ENCODE measurements at places on chromosomes 1 and 21.

DNA sequence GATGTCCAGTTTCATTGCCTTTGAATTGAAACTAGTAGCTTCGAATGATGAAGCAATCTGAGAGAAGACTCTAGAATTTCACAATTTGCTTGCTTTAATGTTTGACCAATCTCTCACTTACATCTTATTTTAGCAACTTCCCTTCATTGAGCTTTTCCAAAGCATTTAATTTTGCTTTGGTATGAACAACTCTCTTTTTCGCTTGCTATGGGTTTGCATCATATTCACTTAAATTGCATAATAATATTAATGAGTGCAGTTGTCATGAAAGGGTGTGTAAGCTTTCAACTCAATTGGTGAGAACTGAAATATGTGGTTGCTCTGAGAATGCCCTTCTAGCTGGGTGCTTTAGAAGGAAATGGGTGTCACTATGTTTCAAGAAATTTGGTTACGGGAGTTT, 309.2 kb downstream of the HLX start:
- DNase-seq = no peak

GRCh38 chr1:70146488-70146887, 58.9 kb downstream of the LRRC40 start:
- no peak for DNase-seq

DNA sequence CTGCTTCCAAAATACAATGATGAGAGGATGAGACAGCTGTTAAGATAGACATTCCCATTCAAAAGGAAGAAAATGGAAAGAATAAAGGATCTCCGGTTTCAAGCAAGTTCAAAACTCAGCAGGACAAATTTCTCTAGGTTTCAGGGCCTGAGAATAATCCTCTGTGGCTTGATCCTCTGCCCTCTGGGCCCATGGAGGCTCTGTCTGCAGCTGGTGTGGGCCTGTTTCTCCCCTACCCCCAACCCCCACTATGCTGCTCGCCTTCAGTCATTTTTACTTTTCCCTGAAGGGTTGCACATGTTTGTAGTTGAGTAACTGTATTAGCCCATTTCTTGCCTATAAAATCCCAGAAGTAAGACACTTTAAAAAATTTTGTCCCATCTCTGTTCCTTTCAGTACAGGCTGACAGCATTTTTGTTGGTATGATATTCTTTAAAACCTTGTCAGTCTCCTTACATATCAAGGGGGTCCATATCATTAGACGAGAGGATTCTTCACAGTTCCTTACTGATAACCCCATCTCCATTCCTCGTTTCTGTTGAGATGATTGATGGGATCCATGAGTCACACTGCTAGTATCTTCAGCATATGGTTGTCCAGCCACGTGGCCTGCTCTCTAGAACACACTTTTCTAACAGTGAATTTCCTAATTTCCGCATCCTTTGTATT, 10.5 kb downstream of the ZMYM4 start:
- DNase-seq = no peak

DNA sequence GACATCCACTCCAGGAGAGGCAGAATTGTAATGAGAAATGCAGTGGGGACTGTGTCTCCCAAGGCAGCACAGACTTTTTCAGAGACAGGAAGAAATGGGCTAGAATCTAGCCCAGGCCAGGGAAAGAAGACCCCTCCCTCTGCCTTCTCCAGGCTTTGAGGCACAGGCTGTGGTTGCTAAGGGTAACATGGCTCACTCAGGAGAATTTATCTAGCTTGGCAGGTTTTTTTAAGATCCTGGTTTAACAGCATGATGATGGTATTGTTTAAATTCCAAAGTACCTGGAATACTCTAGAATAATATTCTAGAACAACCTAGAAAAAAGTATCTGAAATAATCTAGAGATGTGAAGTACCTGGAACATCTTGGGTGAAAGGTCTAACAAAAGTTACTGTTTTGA, 125.6 kb downstream of the URB2 start:
- no peak for DNase-seq

DNA sequence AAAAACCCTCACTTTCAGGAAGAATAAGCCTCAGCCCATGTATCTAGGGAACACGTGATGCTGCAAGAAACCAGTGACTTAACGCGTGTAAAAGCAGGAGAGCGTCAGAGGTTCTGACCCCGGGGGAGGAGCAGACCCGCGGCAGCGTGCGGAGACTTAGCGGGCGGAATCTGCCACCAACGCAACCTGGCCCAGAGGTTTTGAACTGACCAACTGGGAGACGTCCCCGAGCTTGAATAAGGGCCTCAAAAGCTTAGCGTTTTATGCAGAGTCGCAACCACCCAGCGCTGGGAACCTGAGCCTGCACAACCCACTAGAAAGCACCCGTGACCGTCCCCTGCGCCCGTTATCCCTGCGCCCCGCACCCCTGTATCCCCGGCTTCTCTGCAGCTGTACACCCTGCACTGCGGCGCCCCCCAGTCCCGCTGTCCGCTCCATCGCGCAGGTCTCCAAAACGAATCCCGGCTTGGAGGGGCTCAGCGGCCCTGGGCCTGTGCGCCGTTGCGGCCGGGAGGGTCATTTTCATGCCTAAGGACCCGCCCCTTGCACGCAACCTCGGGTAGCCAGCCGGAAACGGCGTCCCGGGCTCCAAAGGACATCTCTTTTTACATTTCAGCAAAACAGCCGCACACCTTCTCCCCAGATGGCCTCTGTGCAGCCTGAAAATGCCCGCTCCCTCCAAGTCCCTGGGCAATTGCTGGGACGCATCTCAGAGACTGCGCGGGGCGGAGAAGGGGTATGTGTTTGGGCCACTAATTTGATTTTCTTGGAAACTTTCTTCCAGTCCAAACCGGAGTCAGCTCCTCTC, 29.4 kb upstream of the TRIM17 start:
- DNase-seq = peak; percentile 34

DNA sequence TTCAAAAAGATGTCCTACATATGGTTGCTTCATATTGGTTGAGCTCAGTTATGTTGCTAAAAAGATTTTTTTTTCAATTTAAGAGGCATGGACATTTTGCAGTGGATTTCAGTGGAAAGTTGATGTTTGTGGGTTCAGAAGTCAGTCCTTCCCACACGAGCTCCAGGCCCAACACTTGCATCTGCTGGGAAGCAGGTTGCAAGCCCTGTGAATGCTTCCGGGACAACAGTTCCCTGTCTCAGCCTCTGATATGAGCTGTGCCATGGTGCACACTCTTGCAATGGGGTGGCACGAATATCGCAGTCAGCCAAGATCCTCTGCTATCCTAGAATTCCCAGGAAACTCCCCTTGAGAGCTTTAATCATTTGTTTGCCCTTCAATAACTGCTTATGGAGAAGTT, 30.3 kb upstream of the ABCG1 start:
- no peak for DNase-seq

GRCh38 chr21:36603221-36603620, 95.7 kb upstream of the SIM2 start:
- no peak for DNase-seq

DNA sequence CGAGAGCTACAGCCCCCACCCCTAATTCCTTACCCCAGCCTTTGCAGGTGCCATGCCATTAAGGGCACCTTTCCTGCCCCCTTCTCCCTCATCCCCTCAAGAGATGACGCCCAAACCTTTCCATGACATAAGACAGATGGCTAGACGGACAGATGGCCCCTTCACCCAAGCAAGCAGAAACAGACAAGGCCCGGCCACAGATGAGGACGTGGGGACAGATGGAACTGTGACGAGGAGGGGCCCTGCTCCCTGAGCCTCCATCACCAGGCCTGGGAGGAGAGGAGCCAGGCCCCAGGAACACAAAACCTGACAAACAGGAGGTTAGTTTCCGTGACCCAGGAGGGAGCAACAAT, 24.7 kb upstream of the PEF1 start:
- DNase-seq = no peak

- DNase-seq = no peak
Measured at GRCh38 chr1:10686404-10687040, 109.9 kb downstream of the CASZ1 start.

DNA sequence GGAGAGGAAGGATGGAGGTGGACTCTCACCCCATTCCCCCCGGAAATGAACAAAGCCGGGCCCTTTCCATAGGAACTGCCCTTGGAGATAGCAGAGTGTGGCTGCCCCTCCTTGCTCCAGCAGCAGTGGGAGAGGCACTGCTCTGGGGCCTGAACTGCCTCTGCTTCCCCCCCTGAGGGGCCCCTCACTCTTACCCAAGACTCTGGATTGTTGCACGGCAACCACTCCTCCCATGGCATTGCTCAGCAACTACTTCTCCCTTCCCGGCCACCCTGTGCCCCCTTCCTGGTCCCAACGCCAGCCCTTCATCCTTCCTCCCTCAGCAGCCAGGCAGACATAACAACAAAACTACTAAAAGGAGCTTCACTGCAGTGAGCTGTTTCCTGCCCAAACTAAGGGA, 3.0 kb upstream of the ACKR1 start:
- DNase-seq = no peak

GRCh38 chr1:14567056-14567455, 31.4 kb upstream of the KAZN start:
- DNase-seq = no peak

DNA sequence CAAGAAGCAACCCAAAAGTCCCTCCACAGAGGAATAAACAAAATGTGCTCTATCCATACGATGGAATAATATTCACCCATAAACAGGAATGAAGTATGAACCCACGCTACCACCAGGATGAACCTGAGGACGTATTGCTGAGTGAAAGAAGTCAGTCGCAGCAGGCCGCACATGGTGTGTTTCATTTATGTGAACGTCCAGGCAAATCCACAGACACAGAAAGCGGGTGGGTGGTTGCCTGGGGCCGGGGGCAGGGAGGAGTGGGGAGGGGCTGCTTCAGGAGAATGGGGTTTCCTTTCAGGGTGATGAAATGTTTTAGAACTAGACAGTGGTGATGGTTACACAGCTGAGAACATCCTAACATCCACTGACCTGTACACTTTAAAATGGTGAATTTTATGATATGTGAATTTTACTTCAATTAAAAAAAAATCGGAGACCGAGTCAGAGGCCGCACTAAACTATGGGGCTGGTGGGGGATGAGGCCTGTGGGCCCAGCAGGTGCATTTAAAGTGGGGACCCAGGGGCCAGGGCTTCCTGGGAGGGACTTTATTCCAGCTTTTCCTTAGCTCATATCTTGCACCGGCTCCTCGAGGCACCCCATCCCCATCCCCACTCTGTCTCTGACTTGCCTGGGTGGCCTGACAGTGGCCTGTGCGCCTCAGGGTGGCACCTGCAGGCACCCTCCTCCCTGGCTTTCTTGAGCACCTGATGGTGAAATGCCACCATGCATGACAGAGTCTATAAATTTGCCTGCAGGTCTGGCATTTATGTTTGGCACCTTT, 392.6 kb upstream of the VAMP3 start:
- no peak for DNase-seq

DNA sequence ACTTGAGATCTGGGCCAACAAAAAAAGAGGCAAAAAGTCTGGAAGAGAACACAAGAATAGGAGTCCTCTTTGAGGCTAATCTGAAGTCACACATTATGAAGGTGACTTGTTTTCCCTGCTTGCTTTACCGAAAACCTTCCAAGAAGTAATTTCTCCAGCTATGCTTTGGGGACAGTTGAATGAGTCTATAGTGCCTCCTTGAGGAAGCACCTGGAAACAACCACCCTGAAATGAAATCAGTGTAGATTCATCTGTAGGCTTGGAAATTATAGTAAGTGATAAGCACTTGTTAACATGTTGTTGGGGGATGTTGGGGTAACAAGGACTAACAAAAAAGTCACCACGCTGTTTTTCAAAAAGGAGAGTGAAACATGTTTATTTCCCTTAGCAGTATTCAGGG, 23.4 kb upstream of the RPTN start:
- DNase-seq = no peak

GRCh38 chr1:243341074-243341473, 85.2 kb downstream of the SDCCAG8 start:
- no peak for DNase-seq

DNA sequence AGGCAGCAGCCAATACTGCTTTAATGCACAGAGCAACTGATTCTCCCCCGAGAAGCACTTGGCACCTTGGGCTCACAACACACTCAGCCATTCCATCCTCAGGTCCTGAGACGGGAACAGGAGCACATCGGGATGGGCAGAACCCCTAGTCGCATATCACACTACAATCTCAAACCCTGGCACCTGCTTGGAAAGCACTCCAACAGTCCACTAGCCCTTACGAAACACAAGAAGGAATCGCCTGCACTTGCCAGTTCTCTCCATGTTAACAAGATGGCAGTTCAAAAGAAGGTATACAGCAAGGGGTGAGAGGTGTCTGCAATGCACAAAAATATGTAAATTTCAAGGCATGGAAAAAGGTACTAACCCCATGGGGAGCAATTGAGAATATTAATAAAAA, 21.4 kb downstream of the JAK1 start:
- no peak for DNase-seq

DNA sequence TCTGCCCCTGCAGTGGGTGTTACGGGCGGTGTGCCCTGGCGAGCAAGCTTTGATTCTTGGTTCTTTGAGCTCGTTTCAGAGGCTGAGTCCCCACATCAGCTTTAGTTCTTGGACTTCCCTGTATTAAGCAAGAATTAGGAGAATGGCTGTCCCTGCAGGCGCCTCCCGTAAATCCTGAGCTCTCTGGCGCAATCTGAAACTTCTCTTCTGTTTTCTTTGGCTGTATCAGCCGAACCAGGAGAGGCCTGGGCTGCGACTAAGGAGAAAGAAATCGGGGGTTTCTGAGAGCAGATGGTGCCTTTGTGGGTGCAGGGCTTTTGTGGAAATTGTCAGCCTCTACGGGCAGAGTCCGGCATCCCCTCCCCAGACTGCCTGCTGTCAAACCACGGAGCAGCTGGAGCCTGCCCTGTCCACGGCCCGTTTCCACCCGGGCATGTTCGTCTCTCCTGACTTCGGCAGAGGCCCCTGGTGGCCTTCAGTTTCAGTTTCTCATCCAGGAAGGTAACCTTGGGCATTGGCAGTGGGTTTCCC, 17.9 kb downstream of the CSTB start:
- no peak for DNase-seq

DNA sequence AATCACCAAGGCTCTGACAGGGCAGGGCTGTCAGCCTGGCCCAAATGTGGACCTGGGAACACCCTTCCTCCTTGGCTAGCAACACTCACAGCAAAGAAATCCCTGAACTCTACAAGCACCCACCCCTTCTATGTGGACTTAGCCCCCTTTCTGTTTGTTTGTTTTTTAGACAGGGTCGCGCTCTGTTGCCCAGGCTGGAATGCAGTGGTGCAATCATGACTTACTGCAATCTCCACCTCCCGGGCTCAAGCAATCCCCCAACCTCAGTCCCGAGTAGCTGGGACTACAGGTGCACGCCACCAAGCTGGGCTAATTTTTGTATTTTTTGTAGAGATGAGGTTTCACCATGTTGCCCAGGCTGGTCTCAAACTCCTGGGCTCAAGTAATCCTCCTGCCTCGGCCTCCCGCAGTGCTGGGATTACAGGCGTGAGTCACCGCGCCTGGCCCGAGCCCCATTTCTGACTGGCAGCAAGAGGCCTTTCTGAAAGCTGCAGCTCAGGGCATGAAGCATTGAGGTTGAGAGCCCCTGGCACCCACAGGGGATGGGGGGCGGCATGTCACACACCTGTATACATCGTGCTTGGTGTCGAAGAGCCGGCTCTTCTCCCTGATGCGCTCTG, 16.2 kb downstream of the RIPK4 start:
- no peak for DNase-seq

- no peak for DNase-seq
Measured at GRCh38 chr1:240242601-240243144, 151.0 kb downstream of the FMN2 start.

Data from stimulated activated CD4-positive, alpha-beta T cell treated with anti-CD3 and anti-CD28 coated beads, Interleukin-4, amount 100 ng/mL, for 1 hour (primary cell).